ENCODE measurements at places on chromosomes 5 and 9. TPM values are rescaled to one million over a fixed set of nuclear protein-coding genes. Genes with fewer than 3 reads are reported as not detected.
A peak's percentile ranks its signal among the peaks of the same experiment; 100 is the strongest.

DNA sequence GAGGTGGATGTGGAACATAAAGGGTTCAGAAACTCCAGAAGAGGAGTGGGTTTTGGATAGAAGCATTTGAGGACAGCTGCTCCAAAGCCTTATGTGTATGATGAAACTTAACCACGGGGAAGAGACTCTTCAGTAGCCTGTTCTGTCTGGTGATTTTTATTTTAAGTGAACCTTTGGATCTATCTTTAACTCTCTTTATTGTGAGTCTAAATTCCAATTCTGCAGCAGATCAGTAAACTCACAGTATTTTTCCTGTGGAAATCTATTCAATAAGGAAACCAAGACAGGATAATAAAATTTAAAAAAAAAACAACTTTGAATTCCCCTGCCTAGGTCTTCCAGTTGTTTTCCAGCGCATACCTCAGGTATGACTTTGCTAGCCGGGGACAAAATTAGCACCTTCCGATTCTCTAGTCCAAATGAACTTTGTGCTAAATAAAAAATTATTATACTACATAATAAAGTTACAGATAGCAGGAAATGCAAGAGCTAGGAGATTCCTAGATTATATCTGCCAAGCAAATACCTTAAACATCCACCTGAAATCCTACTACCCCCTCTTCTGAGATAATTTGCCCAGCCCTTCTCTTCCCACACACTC is 101.9 kb downstream of the NLN start:
- DNase-seq, result no peak
- no peak overlapping the region for H3K27ac ChIP-seq
- no peaks in the 10 kb centered on the region for H3K36me3 ChIP-seq
- peaks cover 19% of the 10 kb centered on the region for H3K4me1 ChIP-seq
- no peak overlapping the region for H3K4me3 ChIP-seq

DNA sequence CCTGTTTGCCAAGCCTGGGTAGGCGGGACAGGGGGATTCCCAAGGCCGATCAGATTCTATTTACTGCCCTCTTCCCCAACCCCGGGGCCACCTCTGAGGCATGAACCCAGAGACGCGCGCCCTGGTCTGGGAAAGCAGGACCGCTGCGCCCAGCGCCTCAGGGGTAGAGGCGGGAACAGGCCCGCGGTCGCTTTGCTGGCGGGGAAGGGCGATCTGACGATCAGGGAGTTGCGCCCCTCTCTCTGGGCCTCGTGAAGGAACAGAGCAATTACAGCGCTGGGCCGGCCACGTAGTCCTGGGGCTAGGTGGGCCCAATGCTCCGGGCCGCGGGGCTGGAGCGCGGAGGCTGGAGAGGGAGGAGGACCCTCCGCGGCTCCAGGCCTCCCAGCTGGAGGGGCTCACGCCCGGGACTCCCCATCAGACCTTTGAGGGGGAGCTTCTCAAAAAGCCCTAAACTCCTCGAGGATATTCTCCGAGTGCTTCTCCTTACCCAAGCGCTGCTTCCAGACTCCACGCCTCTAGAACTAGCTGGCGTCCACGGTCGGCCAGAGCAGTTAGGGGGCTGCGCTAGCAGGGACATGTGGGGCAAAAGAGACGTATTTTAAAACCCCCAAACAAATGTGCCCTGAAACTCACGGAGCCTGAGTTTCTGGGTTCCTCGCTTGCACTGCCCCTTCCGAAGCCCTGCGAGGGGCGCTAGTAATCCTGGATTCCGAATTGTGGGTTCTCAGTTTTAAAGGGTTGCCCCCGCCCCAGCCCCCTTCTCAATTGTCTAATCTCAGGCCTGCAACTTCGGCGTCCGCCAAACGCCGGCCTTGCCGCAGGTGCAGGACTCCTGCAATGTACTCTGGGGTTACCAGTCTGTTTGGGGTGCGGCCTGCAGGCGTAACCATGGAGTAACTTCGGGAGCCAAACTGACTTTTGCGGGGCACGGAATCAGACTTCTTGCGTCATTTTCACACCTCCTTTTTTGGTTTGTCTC is 57.6 kb downstream of the TMEM174 start:
- H3K27me3 ChIP-seq, result peaks cover 78% of the 10 kb centered on the region
- peaks cover 2% of the 10 kb centered on the region for H3K36me3 ChIP-seq
- H3K27ac ChIP-seq, result no peak overlapping the region
- H3K4me3 ChIP-seq, result no peak overlapping the region
- H3K4me1 ChIP-seq, result peaks cover 19% of the 10 kb centered on the region
- DNase-seq, result no peak

DNA sequence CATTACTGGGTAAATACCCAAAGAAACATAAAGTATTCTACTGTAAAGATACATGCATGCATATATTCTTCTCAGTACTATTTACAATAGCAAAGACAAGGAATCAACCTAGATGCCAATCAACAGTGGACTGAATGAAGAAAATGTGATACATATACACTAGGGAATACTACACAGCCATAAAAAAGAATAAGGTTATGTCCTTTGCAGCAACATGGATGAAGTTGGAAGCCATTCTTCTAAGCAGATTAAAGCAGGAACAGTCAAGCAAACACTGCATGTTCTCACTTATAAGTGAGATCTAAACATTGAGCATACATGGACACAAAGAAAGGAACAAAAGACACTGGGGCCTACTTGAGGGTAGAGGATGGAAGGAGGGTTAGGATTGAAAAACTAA is 39.6 kb upstream of the NDUFS4 start:
- DNase-seq, result no peak

DNA sequence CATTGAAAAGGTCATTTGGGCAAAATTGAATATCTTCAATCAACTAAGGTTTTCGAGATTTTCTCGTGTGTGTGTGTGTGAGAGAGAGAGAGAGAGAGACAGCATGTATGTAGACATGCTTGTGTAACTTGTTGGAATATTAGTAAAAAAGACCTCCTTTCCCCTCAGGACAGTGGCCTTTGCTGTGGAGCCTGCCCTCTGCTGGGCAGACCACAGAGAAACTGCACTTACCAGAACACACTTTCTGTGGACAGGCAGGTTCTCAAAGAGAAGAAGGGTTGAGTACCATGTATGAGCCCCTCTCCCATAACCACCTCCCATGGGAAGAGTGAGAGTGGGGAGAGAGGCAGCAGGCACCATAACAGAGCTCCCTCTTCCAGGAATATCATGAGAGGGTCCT is 45.6 kb downstream of the CFAP90 start:
- no peak overlapping the region for H3K27ac ChIP-seq
- peaks cover 9% of the 10 kb centered on the region for H3K27me3 ChIP-seq
- no peaks in the 10 kb centered on the region for H3K36me3 ChIP-seq
- no peak overlapping the region for H3K4me3 ChIP-seq
- H3K4me1 ChIP-seq, result no peaks in the 10 kb centered on the region

- H3K4me1 ChIP-seq, result peaks cover 9% of the 10 kb centered on the region
- H3K27me3 ChIP-seq, result peaks cover 7% of the 10 kb centered on the region
- peak; percentile 53 for DNase-seq
- no peak overlapping the region for H3K4me3 ChIP-seq
- no peak overlapping the region for H3K27ac ChIP-seq
Observed at GRCh38 chr9:36855448-36856315, 178.4 kb downstream of the PAX5 start.

The SLC36A2 gene
- total RNA-seq, result not detected

The SLC45A2 gene
- not detected for total RNA-seq

The PCDHGA7 gene
- total RNA-seq, result not detected

The MELK gene
- total RNA-seq, result 51.4 TPM

The LCN2 gene
- total RNA-seq, result not detected
